ENCODE measurements at places on chromosomes 4 and X. TPM values are rescaled to one million over a fixed set of nuclear protein-coding genes. Genes with fewer than 3 reads are reported as not detected.

The LDOC1 gene
- total RNA-seq = 4.3 TPM

The SPARCL1 gene
- 1,237 TPM for total RNA-seq

The CXCL3 gene
- total RNA-seq = not detected

The MTCP1 gene
- 3.1 TPM for total RNA-seq

The DNAAF6 gene
- total RNA-seq = not detected

The EOLA1 gene
- 12.1 TPM for total RNA-seq

The CYBB gene
- total RNA-seq = 8.9 TPM

The PRRG1 gene
- total RNA-seq = 5.9 TPM

The TCP11X2 gene
- not detected for total RNA-seq

The IL15 gene
- 6.2 TPM for total RNA-seq

The ASB9 gene
- 2.0 TPM for total RNA-seq

The GK2 gene
- not detected for total RNA-seq

The NCAPG gene
- total RNA-seq = 0.66 TPM

The ADD1 gene
- 166 TPM for total RNA-seq

The ZNF595 gene
- 47.2 TPM for total RNA-seq

The TFE3 gene
- total RNA-seq = 68.6 TPM

The SPON2 gene
- total RNA-seq = 70.7 TPM

The FAM156A gene
- 18.9 TPM for total RNA-seq

The KLB gene
- total RNA-seq = not detected

The SORCS2 gene
- 6.4 TPM for total RNA-seq

The PNMA5 gene
- total RNA-seq = not detected

The FAT1 gene
- total RNA-seq = 144 TPM

The RBM46 gene
- not detected for total RNA-seq

The RIPPLY1 gene
- total RNA-seq = not detected

The PRR32 gene
- not detected for total RNA-seq

The TFDP3 gene
- not detected for total RNA-seq

The CLGN gene
- total RNA-seq = 14.0 TPM

The SPATA18 gene
- total RNA-seq = 3.2 TPM

The CFAP47 gene
- 0.14 TPM for total RNA-seq

The UGT2A1 gene
- total RNA-seq = not detected

The PTPN13 gene
- total RNA-seq = 12.2 TPM

The TRO gene
- total RNA-seq = 13.0 TPM

The MAGEA1 gene
- total RNA-seq = not detected

The ASB5 gene
- total RNA-seq = 14.3 TPM

The PDZD4 gene
- total RNA-seq = 8.6 TPM

The DGAT2L6 gene
- not detected for total RNA-seq

The GABRG1 gene
- 0.16 TPM for total RNA-seq

The DRD5 gene
- total RNA-seq = not detected

The HPGD gene
- 134 TPM for total RNA-seq

The GAGE12F gene
- not detected for total RNA-seq

The MAGEA2 gene
- total RNA-seq = not detected

The MAGED4 gene
- 11.0 TPM for total RNA-seq

The BEX5 gene
- 1.4 TPM for total RNA-seq

The EREG gene
- total RNA-seq = 2.0 TPM

The VCX gene
- total RNA-seq = not detected

The GLRA2 gene
- 1.1 TPM for total RNA-seq

The KLHL4 gene
- total RNA-seq = 0.33 TPM

The ODAPH gene
- total RNA-seq = not detected

The ATP6AP1 gene
- total RNA-seq = 16.5 TPM

The IBSP gene
- not detected for total RNA-seq

The ARHGAP36 gene
- not detected for total RNA-seq

The FGF16 gene
- total RNA-seq = 0.71 TPM

The CSN1S1 gene
- not detected for total RNA-seq

The VEGFD gene
- 0.81 TPM for total RNA-seq

The TLR1 gene
- 8.7 TPM for total RNA-seq

Measured in sigmoid colon (tissue), 7 donors.